ENCODE measurements at places on chromosomes 7 and 10. TPM values are rescaled to one million over a fixed set of nuclear protein-coding genes. Genes with fewer than 3 reads are reported as not detected.

DPYSL4 gene
- polyA plus RNA-seq = 14.2 TPM

IQUB gene
- polyA plus RNA-seq = 5.8 TPM

ATRNL1 gene
- 33.2 TPM for polyA plus RNA-seq

SPDYE6 gene
- polyA plus RNA-seq = 0.65 TPM

BHLHA15 gene
- 0.22 TPM for polyA plus RNA-seq

NODAL gene
- 0.51 TPM for polyA plus RNA-seq

SDK1 gene
- 5.8 TPM for polyA plus RNA-seq

CYP51A1 gene
- 67.8 TPM for polyA plus RNA-seq
